ENCODE measurements at places on chromosomes 13 and 19. TPM values are rescaled to one million over a fixed set of nuclear protein-coding genes. Genes with fewer than 3 reads are reported as not detected.

The ACER1 gene
- not detected for total RNA-seq

GRCh38 chr19:34363094-34363493 is 1.9 kb upstream of the GPI start:
- no peak for DNase-seq

DNA sequence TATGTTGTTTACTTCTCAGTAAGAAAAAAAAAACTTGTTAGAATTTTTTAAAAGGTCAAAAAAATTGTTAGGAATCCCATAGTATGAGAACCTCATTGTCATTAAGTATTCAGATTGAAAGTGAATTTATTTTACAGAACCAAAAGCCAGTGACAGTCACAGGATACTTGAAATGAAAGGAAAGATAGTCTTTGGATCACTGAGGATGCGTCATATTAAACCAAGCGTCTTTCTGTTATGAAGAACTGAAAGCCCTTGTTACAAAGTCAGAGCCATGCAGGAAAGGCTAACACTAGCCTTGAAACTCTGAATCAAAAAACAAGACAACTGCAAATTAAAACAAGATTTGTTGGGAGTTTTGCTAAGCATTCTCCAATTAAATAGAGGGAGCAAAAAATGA is 1348.0 kb upstream of the SLC10A2 start:
- no peak for DNase-seq

The DAND5 gene
- not detected for total RNA-seq

- no peak for DNase-seq
Measured at GRCh38 chr13:32986552-32986951, 29.7 kb upstream of the KL start.

DNA sequence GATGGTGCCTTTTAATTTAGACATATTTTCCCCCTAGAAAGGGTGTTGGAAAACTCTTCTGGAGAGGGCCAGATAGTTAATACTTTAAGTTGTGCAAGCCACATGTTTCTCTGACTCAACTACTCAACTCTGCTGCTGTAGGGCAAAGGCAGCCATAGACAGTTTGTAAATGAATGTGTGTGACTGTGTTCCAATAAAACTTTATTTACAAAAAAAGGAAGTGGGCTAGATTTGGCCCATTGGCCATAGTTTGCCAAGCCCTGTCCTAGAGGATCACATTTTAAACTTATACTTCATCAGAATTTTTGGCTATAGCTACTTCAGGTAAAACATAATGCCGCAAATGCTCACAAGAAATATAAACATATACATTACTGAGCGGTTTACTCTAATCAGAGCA is 306.3 kb upstream of the MAB21L1 start:
- DNase-seq, result no peak

The SLC5A5 gene
- not detected for total RNA-seq

The TPTE2 gene
- 0.33 TPM for total RNA-seq

DNA sequence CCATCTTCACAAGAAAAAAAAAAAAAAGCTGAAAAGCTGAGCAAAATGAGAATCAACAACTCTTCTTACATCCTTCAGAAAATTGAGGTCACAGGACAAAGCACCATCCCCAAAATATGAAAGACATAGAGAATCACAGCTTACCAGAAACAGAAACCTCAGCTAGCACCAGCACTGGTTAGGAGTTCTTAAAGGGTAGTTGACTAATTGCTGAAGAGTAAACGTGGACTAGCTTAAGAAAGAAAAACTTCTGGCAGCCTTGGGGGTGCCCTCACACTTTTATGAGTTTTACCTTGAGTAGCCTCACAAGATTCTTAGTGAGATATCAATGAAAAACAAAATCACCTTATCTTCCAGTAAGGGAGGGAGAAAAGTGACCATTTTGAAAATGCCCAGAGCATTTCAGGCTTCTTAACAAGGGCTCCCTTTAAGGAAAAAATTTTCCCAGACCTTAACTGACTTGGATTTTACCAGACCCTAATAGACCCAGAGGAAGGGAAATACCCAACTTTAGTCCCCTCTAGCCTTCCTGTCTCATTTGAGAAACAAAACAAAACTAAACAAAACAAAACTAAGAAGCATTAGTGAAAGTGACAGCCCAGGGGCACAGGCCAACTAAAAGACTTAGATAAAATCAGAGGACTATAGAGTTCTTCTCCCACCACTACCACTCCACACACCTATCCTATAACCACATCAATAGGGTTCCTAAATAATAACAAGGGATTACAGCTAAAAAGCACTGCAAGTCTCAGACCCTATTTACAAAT is 888.6 kb downstream of the DIAPH3 start:
- DNase-seq, result no peak

DNA sequence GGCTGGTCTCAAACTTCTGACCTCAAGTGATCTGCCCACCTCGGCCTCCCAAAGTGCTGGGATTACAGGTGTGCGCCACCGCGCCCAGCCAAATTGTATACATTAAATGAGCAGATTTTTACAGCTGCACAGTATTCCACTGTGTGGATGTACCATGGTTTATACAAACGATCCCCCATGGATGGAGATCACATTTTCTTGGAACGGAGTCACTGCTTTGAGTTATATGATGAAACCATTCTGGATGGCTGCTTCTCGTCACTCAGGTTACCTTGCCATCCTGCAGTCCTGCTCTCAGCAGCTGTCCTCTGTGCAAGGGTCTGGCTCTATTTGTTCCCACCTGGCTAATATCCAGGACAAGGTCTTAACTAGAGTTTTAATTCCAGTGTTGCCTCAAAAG is 39.1 kb upstream of the SLC15A1 start:
- no peak for DNase-seq

The C5AR1 gene
- total RNA-seq, result 10.8 TPM

DNA sequence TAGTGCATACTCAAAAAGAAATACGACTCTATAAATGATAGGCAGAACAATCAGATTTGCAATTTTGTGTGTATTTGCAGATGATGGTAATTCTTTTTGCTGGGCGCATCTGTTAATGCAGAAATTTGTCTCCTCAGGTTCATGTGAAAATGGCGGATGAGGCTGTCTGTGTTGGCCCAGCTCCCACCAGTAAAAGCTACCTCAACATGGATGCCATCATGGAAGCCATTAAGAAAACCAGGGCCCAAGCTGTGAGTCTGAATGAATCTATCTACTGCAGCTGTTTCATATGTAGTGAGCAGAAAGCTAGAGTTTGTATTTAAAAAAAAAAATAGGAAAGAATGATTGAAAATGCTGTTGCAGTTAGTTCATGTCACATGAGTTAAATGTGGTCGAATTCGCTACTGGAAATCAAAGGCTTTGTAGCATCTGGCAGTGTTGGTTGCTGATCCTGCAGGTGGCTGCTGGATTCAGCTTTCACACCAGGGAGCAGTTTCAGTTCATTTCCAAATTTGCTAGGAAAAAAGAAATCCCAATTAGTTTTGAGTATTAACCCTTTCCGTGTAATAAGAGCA is 66.0 kb downstream of the PCCA start:
- DNase-seq, result no peak

The METTL21C gene
- total RNA-seq, result not detected

The APC2 gene
- total RNA-seq, result 0.29 TPM

DNA sequence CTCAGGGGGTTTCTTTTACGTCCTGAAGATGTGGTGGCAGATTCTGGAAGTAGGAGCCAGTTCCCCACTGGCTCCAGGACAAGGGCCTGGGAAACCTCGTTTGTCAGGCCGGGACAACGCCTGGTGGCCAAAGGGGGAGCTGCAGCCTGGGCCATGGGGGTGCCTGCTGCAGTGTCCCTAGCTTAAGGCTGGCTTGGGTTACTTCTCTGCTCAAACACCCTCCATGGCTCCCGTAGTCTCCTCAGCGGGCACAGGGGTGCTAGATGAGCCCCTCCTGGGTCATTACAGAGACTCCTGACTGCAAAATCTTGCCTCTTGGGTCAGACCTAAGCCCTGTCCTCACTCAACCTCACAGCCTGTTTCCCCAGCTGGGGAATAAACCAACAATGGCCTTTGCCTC is 14.7 kb downstream of the CILP2 start:
- no peak for DNase-seq

GRCh38 chr13:79528356-79528755 is 47.4 kb downstream of the NDFIP2 start:
- no peak for DNase-seq

All from breast epithelium (tissue), 4 donors.